ENCODE measurements at places on chromosomes 4 and X.

GRCh38 chr4:64250061-64250460 lies 159.2 kb downstream of the TECRL start:
- DNase-seq: no peak

- DNase-seq: no peak
Observed at GRCh38 chr4:72119946-72120345, 88.1 kb downstream of the NPFFR2 start.

GRCh38 chr4:80963051-80963450 lies 67.5 kb upstream of the BMP3 start:
- no peak for DNase-seq

GRCh38 chr4:57147335-57148060 lies 37.3 kb upstream of the IGFBP7 start:
- DNase-seq: no peak

DNA sequence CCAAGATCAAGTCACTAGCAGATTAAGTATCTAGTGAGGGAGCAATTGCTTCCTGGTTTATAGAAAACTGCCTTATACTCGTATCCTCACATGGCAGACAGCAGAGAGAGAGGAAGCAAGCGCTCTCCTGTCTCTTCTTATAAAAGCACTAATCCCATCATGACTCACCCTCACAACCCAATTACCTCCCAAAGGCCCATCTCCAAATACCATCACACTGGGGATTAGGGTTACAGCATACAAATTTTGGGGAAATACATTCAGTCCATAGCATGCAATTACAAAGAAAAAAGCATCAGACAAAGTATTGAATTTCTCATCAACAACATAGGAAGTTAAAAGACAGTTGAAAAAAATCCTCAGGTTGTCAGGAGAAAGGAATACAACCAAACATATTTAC lies 292.6 kb downstream of the IQCM start:
- no peak for DNase-seq

GRCh38 chrX:125319646-125320521 lies at the start of gene TEX13C:
Gene TEX13C (plus strand): TSS chrX:125319871. CDS start chrX:125320120, 249 bp downstream.
- no peak for DNase-seq
